ENCODE measurements at places on chromosomes 11 and 22.

- no peak for DNase-seq
These were observed 25.9 kb downstream of the IGSF9B start for GRCh38 chr11:133930767-133931448.

GRCh38 chr22:37910890-37911672 lies 5.0 kb downstream of the MICALL1 start:
- no peak for DNase-seq

- DNase-seq, result no peak
These were observed 21.2 kb upstream of the MAP6 start for GRCh38 chr11:75689863-75690609.

GRCh38 chr11:1224491-1225385 lies 1.9 kb downstream of the MUC5B start:
- no peak for DNase-seq

DNA sequence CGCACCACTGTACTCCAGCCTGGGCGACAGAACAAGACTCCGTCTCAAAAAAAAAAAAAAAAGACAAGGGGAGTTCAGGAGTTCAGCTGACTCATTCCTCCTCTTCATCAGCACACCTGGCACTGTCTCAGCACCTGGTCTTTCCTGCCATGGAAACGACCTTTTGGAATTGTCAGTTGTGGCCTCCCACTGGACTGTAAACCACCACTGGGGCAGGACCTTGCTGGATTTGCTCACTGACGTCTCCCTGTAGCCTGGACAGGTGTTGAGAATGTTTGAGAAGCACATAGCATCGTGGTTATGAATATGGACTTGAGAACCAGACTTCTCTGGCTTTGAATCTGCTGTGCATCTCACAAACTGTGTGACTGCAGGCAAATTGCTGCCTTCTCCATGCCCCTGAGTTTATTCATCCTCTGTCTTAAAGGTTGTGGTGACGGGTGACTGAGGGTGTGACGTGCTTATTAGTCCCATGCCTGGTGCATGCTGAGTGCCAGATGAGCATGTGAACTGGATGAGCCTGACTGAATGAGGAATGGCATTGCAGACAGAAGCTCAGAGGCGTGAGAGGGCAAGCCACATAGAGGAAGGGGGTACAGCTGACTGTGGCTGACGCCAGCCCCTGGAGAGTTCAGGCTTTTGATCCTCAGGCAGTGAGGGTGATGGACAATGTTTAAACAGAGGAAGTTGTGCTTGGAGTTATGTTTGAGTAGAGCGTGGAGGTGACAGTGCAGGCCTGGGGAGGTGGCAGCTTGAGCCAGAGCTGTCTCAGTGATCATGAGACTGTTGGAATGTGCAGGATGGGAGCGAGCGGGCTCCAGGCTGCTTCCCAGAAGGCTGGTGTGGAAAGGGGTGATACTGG lies 12.7 kb downstream of the TOM1 start:
- no peak for DNase-seq

DNA sequence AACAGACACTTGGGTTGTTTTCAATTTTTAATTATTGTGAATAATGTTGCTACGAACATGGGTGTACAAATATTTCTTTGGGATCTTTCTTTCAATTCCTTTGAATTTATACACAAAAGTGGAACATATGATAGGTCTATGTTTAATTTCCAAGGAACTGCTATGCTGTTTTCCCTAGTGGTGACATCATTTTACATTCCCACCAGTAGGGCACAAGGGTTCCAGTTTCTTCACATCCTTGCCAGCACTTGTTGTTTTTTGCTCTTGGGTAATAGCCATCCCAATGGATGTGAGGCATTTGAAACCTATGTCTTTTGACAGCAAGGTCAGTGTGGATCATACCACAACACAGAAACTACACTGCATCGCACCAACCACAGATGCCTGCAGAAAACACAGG lies 41.8 kb upstream of the SCN3B start:
- no peak for DNase-seq

DNA sequence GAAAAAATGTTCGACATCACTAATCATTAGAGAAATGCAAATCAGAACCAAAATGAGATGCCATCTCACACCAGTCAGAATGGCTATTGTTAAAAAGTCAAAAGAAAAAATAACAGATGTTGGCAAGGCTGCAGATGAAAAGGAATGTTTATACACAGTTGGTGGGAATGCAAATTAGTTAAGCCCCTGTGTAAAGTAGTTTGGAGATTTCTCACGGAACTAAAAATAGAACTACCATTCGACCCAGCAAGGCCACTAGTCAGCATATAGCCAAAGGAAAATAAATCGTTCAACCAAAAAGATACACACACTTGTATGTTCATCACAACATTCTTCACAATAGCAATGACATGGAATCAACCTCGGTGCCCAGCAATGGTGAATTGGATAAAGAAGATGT lies 503.2 kb downstream of the OPCML start:
- DNase-seq, result no peak

GRCh38 chr11:66361502-66361941 lies 10.0 kb downstream of the SLC29A2 start:
- DNase-seq, result no peak

GRCh38 chr11:23755076-23755475 lies 741.8 kb upstream of the LUZP2 start:
- DNase-seq, result no peak

DNA sequence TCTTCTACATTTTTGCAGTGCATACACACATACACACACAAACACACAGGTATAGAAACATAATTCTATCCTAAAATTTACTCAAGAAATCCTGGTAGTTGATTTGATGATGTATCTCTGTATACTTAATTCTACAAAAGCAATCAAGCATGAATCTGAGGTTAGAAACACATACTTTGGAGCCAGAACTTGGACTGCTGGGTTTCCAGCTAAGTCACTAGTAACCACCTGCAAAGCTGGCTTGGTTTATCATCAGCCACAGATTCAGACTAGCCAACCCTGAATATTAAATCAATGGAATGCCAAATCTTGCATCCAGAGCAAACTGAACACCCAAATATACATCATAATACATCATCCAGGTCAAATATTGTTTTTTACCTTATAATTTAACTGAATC lies 24.8 kb upstream of the POU2AF2 start:
- no peak for DNase-seq

DNA sequence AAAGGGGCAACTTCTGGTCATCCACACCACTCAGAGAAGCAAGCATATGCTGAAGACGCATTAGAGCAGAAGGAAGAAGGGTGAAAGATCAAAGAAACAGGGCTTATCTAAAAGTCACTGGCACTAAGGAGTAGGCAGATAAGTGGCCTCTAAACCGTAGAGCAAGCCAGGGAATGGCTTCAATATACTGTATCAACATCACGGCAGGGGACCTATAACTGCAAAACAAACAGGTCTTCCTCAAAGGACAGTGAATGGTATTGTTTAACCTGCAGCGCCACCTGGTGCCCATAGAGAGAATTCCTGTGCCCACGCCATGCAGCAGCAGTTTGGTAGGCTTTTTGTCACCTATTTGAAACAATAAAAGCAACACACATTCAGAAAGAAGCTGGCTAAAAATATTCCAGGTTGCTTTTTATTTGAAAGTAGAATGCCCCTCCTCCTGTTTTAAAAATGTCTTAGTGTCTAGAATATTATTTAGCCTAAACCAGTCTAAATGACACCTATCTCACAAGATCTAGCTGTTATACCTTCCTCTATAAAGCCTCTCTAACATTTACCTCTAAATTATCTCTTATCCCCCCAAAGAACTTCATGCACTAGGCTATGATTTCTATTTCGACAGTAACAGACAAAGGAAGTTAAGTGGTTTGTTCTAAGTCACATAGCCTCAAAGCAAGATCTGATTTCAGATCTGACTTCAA lies 21.8 kb downstream of the SNX19 start:
- no peak for DNase-seq

DNA sequence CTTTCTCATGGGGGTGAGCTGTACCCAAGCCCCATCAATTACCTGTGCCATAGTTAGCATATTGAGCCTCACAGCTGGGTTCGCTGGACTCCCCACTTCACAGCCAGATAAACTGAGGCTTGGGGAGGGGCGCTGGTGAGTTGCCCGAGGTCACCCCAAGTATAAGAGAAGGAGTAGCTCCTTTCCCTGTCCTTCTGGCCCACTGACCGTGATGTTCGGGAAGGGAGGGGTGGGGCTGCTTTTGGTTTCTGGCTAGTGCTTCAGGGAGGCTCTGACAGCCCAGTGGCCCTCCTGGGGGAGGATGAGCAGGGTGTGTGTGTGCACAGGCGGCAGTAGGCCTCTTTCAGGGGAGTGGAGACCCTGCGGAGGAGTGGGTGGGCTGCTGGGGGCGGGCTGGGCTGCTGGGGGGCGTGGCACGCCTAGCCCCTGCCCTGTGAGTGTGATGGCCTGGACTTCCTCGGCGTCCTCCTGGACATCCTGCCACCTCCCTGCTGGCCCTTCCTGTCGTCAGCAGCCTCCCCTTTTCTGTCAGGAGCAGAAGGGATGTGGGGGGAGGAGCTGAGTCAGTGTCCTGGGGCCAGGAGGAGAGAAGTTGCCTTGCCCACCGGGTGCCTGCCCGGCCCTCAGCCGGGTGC lies 50.3 kb downstream of the TRIOBP start:
- peak; percentile 62 for DNase-seq

DNA sequence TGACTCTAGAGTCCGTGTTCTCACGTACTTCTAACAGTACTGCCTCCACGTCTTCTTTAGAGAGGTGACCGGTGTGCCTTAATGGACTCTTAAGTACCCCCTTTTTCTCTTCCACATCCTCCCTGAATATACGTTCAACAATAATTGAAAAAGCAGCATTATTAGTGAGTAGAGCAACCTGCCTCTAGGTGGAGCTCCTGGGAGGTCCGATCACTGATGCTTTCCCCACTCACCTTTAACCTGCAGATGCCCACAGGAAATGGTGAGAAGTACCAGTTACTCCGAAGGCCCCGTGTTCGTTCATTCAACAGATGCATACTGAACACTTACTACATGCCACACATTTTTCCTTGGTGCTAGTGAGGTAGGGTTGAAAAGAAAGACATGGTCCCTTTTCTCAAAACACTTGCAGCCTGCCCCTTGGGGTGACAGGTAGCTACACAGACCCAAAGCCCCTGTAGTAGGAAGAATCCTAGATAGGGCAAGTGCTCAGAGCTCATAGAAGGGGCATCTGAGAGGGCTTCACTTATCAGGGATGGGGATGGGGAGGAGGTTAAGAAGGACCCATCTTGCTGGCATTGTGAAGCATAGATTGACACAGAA lies 72.7 kb downstream of the FEZ1 start:
- no peak for DNase-seq

- no peak for DNase-seq
These were observed 35.6 kb downstream of the PRDM11 start for GRCh38 chr11:45181889-45182550.

DNA sequence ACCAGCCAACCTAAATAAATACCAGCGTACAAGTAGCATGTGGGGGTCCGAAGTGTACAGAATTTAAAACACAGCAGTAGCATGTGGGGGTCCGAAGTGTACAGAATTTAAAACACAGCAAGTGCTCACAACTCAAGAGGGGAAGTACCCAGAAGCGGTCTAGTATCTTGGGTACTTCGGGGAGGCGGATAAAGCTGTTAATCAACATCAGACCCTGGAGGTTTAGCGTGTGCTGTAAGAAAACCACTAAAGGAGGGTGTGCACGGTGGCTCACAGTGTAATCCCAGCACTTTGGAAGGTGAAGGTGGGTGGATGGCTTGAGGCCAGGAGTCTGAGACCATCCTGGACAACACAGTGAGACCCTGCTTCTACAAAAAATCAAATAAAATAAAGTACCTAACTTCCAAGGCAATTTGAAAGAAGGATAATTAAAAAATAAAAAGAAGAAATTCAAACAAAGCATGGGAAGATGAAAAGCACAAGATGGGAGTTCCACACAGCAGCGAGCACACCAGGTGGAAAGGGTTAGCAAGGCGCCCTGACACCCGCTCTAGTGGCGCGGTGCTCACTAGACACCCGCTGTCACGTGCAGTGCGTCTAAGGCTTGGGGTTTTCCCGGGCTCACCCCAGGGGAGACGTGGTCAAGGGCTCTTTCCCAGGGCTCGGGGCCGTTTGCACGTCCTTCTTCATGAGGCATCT lies 35.0 kb upstream of the MOB2 start:
- DNase-seq, result no peak
